ENCODE measurements at places on chromosomes 6 and 20.

DNA sequence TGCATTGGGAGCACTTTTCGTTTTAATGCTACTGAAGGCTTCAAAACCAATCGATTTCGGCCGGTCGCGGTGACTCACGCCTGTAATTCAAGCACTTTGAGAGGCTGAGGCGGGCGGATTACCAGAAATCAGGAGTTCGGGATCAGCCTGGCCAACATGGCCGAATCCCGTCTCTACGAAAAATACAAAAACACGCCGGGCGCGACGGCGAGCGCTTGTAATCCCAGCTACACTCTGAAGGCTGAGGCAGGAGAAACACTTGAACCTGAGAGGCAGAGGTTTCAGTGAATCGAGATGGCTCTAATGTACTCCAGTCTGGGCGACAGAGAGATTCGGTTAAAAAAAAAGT lies 58.4 kb downstream of the TRIM38 start:
- no peak for DNase-seq

DNA sequence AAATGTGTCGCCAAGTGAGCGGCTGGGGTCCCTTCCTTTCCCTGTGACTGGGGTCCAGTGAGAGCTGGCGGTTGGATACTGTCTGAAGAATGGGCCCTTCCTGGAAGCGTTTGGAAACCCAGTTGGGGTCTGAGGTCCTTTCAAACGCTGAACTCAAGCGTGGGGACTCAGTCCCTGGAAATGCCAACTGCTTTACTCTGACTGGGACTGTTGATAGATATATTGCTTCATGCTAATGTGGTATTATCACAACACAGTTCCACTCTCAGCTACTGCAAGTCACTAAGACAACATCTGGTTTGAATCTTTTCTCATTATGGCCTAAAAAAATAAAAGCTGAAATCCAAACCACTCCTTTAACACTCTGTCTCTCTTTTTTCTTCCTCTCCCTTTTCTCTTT lies 23.7 kb upstream of the PSMF1 start:
- DNase-seq, result no peak

- no peak for DNase-seq
Observed at GRCh38 chr20:17753516-17753915, 53.8 kb downstream of the BANF2 start.

DNA sequence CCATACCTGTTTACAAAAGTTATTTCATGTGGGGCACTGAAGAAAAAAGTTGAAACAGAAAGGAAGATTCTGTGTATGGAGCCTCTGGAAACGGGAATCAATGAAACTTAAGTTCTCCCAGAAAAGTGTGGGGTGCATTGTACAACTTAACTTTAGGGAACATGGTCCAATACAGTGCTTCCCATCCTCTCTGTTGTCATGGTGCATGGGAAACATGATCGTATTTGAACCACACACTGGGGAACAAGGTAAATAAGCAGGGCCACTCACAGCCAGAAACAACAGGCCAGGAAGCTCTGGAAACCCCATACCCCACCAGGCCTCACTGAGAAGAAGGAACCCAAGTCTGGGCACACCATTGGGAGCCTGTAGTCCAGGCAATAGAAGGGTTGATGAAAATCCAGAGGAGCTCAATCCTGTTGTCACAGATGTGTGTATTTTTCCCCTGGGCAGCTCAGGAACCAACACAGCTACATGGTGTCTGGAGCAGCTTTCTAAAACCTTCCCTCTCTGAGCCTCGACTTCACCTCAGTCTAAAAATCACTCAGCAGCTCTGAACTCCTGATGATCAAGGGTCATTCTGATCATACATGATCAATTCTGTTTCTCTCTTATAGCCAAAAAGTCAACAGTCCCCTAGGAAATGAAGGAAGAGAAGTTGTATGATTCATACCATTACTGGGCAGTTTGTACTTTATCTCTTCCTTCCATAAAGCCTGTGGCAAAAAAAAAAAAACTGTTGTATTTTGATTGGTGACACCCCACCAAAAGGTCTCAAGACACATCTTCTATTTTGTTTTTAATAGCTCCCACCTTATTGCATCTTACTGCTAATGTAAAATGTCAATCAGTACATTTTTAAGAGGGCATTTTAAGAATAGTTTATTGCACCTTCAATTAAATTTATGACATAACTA lies 198.5 kb upstream of the TAB2 start:
- DNase-seq, result no peak

DNA sequence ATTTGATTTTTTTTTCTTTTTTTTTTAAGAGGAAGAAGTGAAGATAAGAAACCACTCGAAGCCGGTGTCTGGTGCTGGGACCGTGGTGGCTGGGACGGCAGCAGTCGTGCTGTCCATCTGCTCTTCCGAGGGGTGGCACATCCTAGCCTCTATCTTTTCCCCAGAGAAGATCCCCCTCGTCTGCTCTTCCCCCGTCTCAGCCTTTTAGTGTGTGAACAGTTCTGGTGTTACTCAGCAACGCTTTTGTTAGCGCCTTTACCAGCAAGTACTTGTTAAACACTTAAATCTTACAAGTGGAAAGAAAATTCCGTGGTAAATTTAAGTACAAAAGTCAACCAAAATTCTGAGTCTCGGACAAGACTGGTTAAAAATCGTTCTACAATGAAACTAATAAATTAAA lies 90.1 kb downstream of the RSPH3 start:
- no peak for DNase-seq

- no peak for DNase-seq
Observed at GRCh38 chr6:111201244-111201554, 113.9 kb downstream of the SLC16A10 start.

DNA sequence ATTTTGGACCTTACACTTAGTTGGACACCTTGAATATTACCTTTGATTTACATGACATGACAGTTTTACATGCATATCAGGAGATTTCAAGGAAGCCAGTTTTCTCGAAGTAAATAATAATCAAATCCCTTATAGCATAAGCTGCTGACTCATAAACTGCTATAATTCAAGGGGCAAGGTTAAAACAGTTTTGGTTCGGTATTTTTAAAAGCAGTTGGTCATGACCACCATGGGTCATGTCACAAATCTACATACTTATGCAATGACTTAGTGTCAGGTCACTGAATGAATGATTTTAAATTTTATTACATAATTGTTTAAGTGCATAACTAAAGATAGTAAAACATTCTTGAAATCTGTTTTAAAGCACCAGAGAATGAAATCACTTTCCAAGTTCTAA lies 158.0 kb downstream of the DST start:
- no peak for DNase-seq

GRCh38 chr6:129867403-129867802 lies 6.3 kb upstream of the TMEM244 start:
- DNase-seq, result no peak

DNA sequence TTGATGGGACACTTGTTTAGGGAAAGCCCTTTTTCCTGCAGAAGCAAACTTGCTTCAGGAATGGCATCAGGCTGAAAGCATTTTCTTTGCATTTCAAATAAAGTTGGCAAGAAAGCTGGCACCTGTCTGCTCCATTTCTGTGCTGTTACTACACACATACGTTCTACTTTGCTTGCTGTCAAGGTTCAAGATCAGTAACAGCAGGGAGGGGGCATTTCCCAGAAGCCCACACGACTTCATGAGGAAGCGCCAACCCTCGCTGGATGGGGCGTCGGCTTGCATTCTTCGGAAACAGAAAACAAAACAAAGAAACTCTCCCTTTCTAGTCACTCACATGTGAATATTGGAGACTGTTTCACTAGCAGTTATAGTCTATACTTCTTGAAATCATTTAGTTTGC lies 46.4 kb downstream of the AKAP12 start:
- DNase-seq, result no peak

GRCh38 chr6:136945072-136945471 lies 23.0 kb downstream of the SLC35D3 start:
- DNase-seq, result no peak

GRCh38 chr6:116512734-116513133 lies 1.3 kb downstream of the CALHM5 start:
- no peak for DNase-seq

GRCh38 chr6:125853756-125854155 lies 63.0 kb downstream of the NCOA7 start:
- no peak for DNase-seq

DNA sequence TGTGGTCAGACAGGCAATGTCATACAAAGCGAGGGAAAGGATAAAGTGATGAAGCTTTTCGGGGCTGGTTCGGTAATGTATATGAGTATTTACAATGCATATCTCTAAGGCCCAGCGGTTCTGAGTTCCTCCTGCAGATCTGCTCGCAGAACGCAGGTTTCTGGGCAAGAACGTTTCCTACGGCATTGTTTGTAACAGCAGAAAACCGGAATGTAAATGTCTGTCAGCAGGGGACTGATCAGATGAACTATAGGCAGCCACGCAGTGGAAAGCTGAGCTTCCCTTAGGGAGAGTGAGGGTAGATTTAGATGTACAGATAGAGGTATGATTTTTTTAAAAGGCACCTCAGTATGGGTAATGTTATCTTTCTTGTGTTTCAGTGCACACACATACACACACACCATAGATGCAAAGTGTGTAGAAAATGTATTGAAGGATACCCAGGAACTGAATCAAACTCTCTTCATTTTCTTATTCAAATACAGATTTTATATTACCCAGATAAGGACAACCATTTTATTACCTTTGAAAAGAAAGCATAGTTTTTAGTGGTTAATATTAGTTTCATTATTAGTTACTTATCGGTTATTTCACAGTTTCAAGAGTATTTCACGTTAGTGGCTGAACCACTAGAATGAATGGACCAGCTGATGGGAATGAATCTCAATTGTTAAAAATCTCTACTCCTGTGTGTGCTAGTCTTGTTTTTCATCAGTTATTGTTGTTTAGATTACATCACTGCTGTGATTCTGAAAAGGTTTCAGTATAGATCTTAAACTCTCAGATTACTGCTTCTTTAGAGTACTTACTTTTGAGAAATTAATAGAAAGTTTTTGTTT lies 56.2 kb downstream of the SNX9 start:
- no peak for DNase-seq

- DNase-seq, result no peak
Observed at GRCh38 chr6:105301072-105301503, 101.8 kb downstream of the PREP start.

DNA sequence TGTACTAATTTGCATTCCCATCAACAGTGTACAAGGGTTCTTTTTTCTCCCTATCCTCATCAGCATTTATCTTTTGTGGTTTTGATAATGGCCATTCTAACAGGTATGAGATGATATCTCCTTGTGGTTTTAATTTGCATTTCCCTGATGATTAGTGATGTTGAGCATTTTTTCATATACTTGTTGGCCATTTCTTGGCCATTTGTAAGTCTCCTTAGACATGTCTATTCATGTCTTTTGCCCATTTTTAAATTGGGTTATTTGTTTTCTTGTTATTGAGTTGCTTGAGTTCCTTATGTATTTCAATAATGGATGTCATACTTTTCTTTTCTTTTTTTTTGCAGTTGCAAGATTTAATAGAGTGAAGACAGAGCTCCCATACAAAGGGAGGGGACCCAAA lies 17.8 kb downstream of the FOXQ1 start:
- DNase-seq, result no peak

DNA sequence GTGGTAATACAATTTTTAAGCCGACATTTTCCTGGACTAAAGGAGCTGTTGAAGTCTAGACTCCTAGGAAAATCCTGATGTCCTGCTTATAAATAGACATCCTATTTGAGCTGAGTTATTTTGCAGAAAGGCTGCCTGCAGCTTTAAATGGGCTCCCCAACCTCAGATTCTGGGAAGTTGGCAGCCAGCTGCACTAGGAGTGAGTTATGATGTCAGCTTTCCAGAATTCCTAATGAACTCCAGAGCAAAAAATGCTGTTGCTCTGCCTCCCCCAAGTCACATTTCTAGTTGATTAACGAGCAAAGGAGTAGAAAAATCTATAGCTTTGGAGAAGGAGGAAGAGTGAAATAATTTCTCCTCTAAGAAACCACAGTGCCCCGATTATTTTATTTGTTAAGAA lies 346.3 kb upstream of the SULF2 start:
- no peak for DNase-seq

DNA sequence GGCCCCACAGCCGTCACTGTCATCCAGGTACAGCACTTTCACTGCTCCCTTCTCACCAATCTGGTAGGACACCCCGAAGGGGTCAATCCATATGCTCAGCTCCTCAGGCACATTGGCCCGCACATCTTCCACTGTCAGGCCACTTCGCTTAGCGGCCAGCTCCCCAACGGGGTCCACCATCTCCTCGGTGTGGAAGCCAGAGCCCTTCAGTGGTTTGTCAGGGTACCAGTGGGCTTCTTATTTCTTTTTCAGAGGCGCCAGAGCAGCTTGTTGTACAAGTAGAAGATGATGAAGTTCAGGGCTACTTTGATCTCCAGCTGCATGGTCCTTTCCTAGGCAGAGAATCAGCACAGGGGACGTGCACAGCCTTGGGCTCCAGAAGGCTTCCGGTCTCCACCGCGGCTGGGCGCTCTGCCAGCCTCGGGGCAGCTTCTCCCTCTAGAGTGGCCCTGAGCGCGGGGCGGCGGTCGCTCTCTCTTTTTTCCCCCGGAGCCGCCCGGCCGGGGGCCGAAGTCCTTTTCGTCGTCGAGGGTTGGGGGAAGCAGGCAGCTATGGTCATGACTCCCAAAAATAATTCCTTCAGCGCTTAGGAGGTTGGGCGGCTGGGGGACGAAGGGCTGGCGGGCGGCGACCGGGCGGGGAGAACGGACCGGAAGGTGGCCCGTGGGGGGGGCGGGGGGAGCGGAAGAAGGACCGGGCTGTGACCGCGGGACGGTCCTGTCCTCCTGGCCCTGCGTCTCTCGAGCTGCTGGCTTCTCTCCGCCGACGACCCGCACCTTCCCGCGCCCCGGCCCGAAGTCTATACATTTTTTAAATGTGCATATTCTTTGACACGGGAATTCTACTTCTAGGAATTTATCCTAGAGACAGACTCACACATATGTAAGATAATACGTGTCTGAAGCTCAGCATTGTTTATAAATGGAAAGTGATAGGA lies 6.5 kb upstream of the ZSCAN9 start:
- DNase-seq, result no peak

DNA sequence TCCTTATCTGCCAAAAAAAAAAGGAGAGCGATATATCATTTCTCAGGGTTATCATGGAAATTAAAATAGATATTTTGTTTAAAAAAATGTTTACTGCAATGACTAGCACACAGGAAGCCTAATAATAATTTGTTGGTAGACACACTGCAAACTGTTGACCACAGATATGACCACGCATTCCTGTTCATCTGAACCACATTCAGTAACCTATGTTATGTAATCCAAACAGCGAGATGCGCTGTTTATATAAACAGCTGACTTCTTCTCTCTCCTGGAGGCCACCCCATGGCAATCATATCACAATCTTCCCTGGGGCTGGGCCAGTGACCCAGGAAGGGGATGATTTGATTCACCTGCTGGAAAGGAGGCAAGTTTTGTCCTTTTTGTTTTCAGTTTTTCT lies 129.3 kb upstream of the UST start:
- no peak for DNase-seq

GRCh38 chr20:46544576-46544975 lies 5.9 kb downstream of the OCSTAMP start:
- no peak for DNase-seq

DNA sequence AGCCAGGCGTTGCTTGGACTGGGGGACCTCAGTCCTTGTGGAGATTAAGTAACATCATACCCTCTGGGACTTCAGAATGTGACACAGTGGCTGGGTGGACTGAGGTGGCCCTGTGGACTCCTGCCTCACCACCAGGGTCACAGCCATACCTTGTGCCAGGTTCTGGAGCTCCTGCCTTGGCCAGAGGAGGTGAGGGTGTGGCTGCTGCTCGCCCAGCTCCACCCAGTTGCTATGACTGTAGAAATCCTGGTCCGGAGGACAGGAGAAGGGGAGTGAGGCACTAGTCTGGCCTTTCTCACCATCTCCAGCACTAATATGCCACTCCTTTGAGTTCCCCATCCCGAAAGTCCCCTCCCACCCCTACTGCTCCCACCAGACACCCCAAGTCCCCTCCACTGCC lies 1.9 kb downstream of the VWA7 start:
- no peak for DNase-seq
